ENCODE measurements at places on chromosomes 5 and 9.

DNA sequence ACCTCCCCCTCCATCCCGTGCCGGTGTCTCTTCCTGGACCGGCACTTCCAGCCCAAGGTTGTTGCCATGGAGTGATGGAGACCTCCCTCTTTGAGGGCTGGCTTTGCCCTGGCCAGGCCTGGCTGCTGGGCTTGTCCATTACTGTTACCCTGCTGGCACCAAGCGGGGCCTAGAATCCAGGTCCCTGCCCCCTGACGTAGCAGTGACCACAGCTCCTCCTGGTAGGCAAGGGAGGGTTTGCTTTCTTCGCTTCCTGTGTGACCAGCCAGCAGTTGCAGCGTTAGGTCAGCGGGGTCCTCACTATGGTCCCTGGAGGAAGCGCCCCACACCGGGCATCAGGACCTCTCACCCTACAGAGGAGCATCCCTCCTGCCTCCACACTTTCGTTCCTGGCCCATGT, 146.7 kb upstream of the COL5A1 start:
- no peak for DNase-seq

DNA sequence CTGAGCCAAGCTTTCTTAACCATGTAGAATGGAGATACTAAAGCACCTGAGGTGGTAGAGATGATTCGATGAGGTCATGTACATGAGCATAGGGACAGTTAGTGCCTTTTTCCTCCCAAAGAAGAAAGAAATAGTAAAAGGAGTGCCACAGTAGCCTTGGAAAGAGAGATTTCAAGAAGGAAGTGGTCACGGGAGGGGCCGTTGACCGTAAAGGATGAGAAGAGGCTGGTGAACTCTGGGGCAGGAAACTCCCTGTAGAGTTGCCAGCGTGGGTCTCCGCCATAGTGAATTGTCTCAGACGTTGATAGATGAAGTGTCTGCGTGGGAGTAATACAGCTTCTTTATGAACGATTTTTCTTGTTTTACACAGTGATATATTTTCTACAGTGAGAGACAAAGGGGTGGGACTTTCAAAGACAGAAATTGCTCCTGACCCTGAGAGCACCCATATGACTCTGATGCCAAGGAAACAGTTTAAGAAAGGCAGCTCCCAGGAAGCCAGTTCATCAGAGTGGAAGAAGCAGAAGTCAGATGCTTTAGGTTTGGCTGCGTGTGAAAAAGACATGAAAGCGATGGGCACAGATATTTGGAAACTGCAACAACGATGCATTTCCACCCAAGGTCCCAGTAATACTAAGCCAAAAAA, 41.3 kb downstream of the UGCG start:
- no peak for DNase-seq

- no peak for DNase-seq
Measured at GRCh38 chr9:6689893-6690674, 44.6 kb upstream of the GLDC start.

DNA sequence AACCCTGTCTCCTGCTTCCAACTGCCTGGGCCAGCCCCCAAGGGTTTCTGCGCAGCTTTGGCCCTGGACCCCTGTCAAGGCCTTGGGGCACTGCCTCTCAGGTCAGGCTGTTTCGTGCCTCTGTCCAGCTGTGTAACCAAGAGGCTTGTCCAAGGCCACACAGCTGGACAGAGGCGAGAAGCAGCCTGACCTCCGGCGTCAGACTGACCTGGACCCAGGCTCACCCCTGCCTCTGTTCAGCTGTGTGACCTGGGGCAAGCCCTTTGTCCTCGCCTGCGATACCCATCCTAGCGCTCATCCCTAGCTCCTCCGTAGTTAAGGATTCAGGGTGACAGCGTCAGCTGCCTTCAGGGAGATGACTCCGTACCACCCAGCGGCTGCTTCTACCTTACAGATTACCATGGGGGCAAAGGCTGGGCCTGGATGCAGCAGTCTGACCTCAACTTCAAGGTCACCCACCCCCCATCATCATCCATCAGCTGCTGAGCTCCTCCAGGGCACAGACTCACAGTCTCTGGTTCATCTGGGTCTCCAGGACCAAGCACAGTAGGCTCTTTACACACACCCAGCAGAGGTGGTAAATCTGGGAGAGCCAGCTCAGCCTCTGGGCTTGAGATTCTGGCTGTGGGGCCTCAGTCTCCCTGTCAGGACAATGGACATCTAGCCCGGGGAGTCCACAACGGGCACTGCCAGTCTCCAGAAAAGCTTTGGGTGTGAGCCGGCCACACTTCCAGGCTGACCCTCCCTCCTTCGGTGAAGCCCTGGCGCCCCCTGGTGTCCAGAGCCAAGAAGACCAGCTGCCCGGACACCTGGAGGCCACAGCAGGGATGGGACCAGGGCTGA, 7.9 kb downstream of the AK1 start:
- DNase-seq = peak; percentile 98

DNA sequence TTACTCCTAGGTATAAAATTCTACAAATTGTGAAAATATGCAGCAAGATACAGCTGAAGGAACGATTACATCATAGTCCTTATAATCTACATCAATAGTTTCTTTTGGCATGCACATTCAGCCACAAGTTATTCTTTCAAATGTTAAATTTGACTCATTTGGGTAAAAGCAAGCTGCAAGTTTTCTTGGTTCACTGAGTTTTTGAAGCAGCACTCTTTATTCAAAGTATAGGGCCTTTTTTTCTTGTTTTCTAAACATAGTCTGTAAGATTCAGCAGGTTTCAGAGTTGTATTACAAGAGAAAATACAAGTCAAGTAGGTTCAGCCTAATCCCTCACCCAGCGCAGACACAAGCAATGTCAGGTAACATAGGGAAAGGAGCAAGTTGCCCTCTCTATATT, 981.5 kb downstream of the PTPRD start:
- DNase-seq = no peak

- DNase-seq = no peak
Measured at GRCh38 chr9:110545705-110546104, 33.8 kb downstream of the SVEP1 start.

DNA sequence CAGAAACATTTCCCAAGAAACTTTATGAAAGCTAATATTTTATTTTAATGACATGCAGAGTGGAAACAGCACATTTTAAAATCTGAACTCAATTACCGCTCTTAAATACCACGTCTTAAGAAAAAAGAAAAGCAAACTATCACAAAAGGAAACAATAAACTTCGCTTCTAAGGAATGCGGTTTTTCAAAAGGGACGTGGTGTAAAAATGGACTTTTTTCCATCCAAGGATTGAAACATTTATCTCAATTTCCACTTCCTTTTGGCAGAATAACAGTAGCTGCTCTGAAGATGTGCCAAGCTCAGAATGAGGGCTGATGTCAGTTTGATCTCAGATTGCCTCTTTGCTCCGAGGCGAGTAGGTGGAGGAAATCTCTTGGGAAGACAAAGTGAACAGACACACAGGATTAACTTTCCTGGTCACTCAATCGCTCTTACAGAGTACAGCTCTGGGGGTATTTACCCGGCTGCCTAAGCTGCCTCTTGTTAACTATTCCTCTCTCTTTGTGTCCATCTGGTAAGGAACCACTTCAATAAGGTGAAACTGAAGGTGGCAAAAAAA, 158.5 kb downstream of the TRPM6 start:
- no peak for DNase-seq

- no peak for DNase-seq
Measured at GRCh38 chr9:33309903-33310302, 19.6 kb downstream of the NFX1 start.

DNA sequence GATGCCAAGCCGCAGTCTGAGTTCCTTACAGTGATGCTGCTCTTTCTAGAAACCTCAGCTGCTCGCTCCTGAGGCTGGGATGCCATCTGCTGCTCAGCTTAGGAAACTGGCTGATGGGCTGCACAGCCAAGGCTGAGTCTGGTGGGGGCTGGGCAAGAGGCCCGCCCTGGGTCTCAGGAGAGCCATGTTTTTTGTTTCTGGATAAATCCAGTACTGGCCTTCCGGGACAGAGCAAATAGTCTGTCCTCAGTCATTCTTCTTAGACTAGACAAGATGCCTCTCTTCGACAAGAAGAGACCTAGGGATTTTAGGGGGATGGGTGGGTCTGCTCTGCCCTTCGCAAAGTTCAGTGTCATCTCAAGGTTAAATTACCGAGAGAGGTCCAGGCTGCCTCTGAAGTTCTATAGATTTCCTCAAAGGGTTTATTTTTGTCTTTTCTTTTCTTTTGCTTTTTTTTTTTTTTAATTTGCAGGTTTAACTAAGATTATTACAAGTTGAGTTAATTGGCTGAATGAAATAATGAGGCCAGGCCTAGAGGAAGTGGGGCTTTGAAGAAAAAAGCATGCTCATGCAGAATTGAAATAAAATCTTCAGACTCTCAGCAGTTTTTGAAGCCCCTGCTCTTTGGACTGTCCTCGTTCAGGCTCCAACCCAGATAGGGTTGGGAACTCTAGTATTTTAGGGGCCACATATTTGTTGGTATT, 30.6 kb upstream of the MATR3 start:
- peak; percentile 91 for DNase-seq

DNA sequence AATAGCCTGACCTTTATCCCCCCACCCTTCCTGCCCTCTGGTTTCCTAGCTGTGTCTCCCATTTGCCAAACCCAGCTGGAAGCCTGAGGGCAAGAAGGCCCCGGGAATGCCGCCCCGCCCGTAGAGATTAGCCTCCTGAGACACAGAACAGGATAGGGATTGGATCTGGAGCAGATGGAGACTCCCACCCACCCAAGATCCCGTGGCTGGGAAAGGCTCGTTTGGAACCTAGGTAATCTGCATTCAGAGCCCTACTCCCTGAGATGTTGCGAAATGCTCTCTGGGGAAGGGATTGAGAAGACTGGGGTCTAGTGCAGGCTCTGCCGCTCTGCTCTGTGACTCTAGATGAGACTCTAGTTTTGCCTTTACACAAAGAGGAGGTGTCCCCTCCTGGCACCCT, 10.9 kb downstream of the AQP3 start:
- DNase-seq = no peak
